ENCODE measurements at places on chromosomes 2 and 18. TPM values are rescaled to one million over a fixed set of nuclear protein-coding genes. Genes with fewer than 3 reads are reported as not detected.

DNA sequence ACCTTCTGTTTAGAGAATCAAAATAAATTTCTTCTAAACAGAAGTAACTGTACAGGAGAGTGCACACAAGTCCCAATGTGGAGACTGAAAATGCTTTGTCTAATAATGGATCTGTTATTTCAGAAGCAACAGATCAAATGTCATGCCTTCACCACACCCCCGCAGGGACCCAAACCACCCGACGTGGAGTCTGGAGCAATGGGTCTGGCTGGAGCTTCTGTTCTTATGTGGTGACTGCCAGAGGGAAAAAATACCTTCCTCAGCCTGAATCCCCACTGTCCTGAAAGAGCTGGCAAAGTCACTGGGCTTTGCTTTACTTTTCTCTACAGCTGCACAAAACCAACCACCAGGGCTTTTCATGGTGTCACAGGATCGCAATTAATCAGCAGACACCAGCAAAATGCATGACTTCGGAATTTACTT is 119.0 kb upstream of the ZFP36L2 start:
- no peak for DNase-seq
- no peak overlapping the region for H3K27ac ChIP-seq
- no peak overlapping the region for H3K4me3 ChIP-seq
- no peaks in the 10 kb centered on the region for H3K4me1 ChIP-seq

DNA sequence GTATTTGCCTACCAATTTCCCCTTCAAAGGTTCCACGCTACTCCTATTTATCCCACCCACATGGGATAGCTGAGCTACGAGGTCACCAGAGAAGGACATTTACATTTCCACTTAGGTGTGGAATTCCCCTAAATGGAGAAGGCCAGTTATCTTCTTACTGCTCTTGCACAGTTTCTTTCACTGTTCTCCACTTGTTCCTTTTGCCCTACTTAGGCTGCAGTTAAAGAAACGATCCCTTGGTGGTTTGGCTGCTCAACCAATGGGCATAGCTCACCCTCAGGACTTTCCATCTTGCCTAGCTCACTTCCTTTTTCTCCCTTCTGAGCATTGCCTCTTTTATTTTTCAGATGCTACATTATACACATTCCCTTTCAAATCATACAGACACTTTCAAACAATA is 11.2 kb upstream of the NABP1 start:
- H3K27ac ChIP-seq: no peak overlapping the region
- H3K27me3 ChIP-seq: no peaks in the 10 kb centered on the region
- no peak overlapping the region for H3K4me3 ChIP-seq
- DNase-seq: no peak
- no peaks in the 10 kb centered on the region for H3K4me1 ChIP-seq

GRCh38 chr2:43139996-43140621 is 86.3 kb downstream of the ZFP36L2 start:
- peak; percentile 85 for DNase-seq
- peaks cover 77% of the 10 kb centered on the region for H3K4me1 ChIP-seq
- peak overlapping the region; percentile 99 for H3K27ac ChIP-seq
- peaks cover 17% of the 10 kb centered on the region for H3K27me3 ChIP-seq
- H3K36me3 ChIP-seq: no peaks in the 10 kb centered on the region

- no peaks in the 10 kb centered on the region for H3K36me3 ChIP-seq
- H3K27me3 ChIP-seq: no peaks in the 10 kb centered on the region
- DNase-seq: no peak
Measured at GRCh38 chr2:219207134-219207883, 727 bp downstream of the ZFAND2B start.

DNA sequence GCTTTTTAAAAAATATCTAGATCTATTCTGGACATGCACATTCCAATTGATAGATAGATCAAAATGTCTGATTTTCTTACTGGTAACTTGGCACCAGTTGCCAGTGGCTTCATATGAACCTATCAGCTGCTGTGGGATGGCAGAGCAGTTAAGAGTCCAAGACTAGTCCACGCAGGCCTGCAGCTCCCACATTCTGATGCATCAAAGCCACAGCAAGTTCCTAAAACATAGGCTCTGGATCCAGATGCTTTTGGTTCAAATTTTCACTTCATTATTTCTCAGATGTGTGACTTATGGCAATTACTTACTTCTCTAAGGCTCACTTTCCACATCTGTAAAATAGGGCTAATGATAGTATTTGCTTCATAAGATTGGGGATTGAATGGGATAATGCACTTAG is 48.0 kb upstream of the CYP1B1 start:
- no peak overlapping the region for H3K27ac ChIP-seq
- H3K4me3 ChIP-seq: no peak overlapping the region
- peaks cover 4% of the 10 kb centered on the region for H3K27me3 ChIP-seq
- no peaks in the 10 kb centered on the region for H3K4me1 ChIP-seq
- H3K36me3 ChIP-seq: peaks cover 7% of the 10 kb centered on the region

DNA sequence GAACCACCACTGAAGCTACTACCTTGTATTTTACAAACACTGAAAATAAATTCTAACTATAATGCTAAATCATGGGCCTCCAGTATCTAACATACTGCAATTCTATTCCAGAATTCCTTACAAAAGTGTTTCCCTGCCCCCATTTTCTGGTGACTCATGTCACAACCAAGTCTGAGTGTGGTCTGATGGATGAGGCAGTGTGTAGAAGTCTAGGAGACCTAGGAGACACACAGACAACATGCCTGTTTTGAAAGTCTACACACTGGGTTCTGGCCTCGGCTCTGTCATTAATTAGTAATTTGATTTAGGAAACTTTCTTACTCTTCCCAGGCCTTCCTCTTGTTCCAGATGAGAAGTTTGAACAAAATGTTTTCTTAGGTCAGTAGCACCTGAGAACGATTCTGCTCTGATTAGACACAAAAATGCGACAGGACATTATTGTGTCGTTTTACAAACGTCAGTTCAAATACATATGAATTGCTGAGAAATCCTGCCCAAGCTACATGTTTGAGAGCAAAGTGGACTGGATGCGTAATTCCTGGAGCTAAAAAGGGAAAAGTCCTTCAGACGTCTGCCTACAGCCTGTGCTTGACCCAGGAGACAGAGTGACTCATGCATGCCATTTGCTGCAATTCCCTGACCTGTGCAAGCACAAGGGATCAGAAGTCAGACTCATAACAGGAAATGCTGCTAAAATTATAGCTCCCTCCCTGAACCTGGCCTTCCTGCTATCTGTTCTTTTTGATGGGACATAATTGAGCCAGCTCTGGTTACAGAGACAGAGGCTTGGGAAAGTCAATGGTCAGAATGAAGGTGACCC is 494.4 kb downstream of the SOX11 start:
- no peak overlapping the region for H3K27ac ChIP-seq
- no peak for DNase-seq
- no peaks in the 10 kb centered on the region for H3K4me1 ChIP-seq
- H3K27me3 ChIP-seq: peaks cover 2% of the 10 kb centered on the region

DNA sequence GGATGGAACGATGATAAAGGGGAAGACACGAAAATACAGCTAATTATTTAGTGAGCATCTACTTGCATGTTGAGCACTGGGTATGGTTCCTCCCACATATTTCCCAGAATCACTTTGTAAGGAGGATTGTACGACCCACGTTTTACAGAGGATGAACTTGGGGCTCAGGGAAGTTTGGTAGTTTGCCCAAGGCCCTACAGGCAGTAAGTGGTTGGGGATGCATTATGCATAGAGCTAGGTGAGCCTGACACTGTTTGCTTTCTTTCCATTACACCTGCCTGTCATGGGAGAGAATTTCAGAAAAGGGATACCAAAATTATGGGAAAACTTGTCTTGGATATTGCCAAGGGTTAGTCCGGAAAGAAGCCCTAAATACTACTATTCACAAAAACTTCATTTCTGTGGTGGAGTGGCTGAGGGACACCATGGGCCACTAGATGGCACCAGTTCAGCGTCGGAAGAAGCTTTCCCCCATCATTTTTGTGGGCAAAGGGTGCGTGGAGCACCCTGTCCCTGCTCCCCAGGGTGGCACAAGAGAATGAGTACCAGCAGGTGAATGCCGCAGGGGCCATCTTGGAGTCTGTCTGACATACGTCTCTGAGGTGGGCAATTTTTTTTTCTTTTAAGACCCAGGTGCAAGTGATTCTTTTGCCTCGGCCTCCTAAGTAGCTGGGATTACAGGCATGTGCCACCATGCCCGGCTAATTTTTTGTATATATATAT is 23.5 kb upstream of the C18orf32 start:
- peak; percentile 31 for DNase-seq
- no peaks in the 10 kb centered on the region for H3K36me3 ChIP-seq
- H3K4me1 ChIP-seq: no peaks in the 10 kb centered on the region
- no peak overlapping the region for H3K4me3 ChIP-seq
- no peak overlapping the region for H3K27ac ChIP-seq
- peaks cover 5% of the 10 kb centered on the region for H3K27me3 ChIP-seq

DNA sequence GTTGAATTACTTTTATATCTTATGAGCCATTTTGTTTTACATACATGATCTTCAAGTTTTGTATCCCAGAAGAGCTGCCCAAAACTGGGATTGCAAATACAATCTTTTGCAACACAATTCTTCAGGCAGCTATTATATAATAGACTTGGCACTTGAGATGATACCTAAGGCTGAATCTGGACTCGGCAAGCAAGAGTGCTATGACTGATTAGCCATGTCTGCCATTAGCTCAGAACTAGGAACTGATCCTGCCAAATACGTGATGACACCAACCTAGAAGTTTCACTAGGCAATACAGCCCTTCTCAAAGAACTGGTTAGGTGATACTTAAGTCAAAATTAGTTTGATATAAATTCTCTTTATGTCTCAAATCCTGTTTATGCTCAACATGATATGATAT is 619.6 kb downstream of the CPS1 start:
- no peaks in the 10 kb centered on the region for H3K4me1 ChIP-seq
- no peak overlapping the region for H3K4me3 ChIP-seq
- no peaks in the 10 kb centered on the region for H3K27me3 ChIP-seq
- no peak overlapping the region for H3K27ac ChIP-seq
- no peaks in the 10 kb centered on the region for H3K36me3 ChIP-seq

GRCh38 chr2:179898873-179899272 is 37.5 kb upstream of the ZNF385B start:
- H3K4me1 ChIP-seq: no peaks in the 10 kb centered on the region
- peaks cover 5% of the 10 kb centered on the region for H3K27me3 ChIP-seq
- H3K4me3 ChIP-seq: no peak overlapping the region
- DNase-seq: no peak
- H3K36me3 ChIP-seq: no peaks in the 10 kb centered on the region

- no peaks in the 10 kb centered on the region for H3K36me3 ChIP-seq
- no peaks in the 10 kb centered on the region for H3K4me1 ChIP-seq
- H3K27ac ChIP-seq: no peak overlapping the region
- DNase-seq: no peak
Measured at GRCh38 chr2:25543939-25544338, 129.4 kb downstream of the DTNB start.

- no peak overlapping the region for H3K27ac ChIP-seq
- no peak for DNase-seq
- no peaks in the 10 kb centered on the region for H3K36me3 ChIP-seq
- no peak overlapping the region for H3K4me3 ChIP-seq
- no peaks in the 10 kb centered on the region for H3K4me1 ChIP-seq
Measured at GRCh38 chr18:36697905-36698304, 130.9 kb downstream of the TPGS2 start.

- H3K4me3 ChIP-seq: no peak overlapping the region
- DNase-seq: no peak
- H3K27me3 ChIP-seq: peaks cover 23% of the 10 kb centered on the region
Measured at GRCh38 chr18:58850786-58851469, 13.7 kb upstream of the ZNF532 start.

DNA sequence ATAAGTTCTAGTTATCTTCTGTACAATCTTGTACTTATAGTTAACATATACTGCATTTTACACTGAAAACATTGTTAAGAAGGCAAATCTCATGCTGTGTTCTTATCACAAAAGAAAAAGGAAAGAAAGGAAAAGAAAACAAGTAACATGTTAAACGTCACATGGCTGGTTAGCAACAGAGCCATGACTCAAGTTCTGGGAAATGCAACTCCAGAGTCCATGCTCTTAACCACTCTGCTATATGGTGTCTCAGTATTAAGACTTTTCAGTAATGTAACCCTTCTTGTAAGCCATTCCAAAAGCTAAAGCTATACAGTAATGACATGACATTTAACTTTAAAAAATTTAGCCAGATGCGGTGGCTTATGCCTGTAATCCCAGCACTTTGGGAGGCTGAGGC is 181.4 kb downstream of the BARD1 start:
- no peak overlapping the region for H3K4me3 ChIP-seq
- H3K4me1 ChIP-seq: no peaks in the 10 kb centered on the region
- H3K27me3 ChIP-seq: peaks cover 3% of the 10 kb centered on the region
- DNase-seq: no peak

ALPG gene
- polyA plus RNA-seq: not detected

AQP12A gene
- not detected for polyA plus RNA-seq

IGFBP2 gene
- not detected for polyA plus RNA-seq

DNAH7 gene
- polyA plus RNA-seq: 0.69 TPM
